Activated naive CD4-positive, alpha-beta T cell (primary cell): ENCODE measurements at places on chromosomes 2 and 18.

DNA sequence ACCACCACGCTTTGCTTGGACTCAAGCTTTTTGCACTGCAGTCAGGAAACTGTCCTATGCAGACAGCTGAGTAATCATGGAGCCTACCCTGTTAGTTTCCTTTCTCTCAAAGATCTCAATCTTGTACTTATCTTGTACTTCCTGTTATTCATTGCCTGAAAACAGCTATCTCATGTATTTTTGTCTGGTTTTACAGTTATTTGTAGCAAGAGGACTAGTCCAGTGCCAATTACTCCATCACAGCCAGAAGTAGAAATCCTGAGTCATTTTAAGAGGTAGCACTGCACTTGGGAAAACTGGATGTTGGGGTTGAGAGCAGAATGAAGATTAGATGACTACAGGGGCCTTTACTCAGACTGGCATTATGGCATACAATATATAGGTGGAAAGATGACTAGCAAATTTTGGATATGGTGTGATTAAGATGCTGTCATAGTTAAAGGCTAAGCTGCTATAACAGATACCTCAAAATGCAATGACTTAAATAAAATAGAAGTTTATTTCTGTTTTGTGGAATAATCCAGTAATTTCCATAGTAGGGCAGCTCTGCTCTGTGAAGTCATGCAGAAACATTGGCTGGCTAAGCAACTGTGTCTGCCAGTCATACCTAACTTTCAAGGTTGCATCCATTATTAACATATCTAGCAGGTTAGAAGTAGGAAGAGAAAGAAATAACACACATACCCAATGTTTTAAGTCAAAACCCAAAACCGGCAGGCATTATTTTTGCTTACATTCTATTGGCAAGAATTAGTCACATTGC is 21.1 kb upstream of the CHMP3 start:
- no peak for DNase-seq

GRCh38 chr2:173347305-173348168 is 7.1 kb upstream of the CDCA7 start:
- no peak for DNase-seq

GRCh38 chr2:132671151-132671835 is 1.3 kb upstream of the LYPD1 start:
- DNase-seq, result no peak

- no peak for DNase-seq
Measured at GRCh38 chr2:191543708-191544107, 134.2 kb upstream of the NABP1 start.

- no peak for DNase-seq
Measured at GRCh38 chr2:196914867-196915460, 11.5 kb downstream of the PGAP1 start.

- DNase-seq, result no peak
Measured at GRCh38 chr2:142756430-142756829, 121.0 kb upstream of the KYNU start.
